ENCODE measurements at places on chromosomes 16 and 17.

- no peak for DNase-seq
Measured at GRCh38 chr17:17411692-17412091, 65.1 kb upstream of the MED9 start.

DNA sequence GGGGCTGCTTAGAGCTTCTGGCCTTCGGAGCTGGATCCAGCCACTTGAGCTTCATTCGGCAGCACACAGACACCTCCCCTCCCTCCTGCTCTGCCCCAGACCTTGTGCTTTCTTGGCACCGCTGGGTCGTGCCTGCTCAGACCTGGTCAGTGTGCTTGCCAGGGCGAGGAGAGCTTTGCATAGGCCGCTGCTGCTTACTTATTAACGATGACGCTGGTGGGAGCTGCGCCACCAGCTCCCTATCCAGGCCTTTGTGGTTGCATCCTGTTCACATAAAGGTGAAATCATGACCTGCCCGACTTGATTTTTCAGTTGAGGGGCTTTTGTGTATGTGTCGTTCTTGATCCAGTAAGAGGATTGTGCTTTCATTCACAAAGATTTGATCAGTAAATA lies 101.1 kb downstream of the MSI2 start:
- DNase-seq = no peak

DNA sequence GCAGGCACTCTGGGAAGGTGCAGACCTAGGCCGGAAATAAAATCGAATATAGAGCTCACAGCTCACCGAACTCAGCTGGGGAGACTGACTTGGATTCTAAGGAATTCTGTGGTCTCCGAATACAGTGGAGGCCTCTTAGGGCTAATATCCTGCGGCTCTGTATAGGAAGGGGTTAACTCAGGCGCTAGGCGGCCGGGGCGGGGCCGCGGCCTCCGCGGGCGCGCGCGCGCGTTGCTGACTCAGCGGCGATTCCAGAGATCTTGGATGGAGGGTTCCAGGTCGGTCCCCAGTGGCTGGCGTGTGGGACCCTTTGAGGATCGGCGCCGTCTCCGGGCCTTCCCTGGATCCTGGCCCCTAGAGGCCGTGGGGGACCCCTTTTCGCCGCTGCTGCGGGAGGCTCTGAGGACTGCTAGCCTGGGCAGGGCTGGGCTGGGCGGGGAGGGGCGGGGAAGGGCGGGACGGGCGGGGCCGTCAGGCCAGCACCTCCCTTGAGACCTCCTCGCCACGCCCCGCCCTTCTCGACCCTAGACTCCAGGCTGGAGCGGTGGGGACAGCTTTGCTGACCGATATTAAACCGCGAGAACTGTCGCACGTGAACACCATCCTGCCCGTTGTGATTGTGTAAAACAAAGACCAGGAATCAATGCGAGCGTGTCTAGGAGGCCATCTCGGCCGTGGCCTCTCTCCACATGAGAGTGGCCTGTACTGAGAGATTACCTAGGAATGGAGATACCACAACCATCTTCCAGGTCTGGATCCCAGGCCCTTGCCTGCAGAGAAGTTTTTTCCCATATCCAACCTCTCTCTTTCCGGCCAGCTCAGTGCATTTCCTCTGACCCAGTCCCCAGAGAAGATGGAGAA lies 1.4 kb upstream of the PLEKHH3 start:
- DNase-seq = peak; percentile 77

DNA sequence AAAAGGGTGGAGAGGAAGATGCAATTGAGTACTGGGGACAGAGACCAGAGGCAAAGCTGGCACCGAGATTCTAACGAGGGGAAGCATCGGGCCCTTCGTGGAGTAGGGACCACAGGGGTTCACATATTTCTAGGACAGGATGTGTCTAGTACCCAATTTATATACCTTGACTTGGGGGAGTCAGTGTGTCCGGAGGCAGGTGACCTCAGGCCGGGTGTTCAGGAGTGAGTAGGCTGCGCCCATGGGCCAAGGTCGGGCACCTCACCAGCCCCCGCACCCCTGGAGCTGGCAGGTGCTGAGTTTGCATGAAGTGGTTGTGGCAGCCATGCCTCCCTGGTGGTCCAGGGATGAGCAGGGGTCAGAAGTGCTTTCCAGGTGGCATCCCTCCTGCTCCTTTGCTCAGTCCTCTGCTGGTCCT lies 8.6 kb upstream of the NXPH3 start:
- DNase-seq = no peak

DNA sequence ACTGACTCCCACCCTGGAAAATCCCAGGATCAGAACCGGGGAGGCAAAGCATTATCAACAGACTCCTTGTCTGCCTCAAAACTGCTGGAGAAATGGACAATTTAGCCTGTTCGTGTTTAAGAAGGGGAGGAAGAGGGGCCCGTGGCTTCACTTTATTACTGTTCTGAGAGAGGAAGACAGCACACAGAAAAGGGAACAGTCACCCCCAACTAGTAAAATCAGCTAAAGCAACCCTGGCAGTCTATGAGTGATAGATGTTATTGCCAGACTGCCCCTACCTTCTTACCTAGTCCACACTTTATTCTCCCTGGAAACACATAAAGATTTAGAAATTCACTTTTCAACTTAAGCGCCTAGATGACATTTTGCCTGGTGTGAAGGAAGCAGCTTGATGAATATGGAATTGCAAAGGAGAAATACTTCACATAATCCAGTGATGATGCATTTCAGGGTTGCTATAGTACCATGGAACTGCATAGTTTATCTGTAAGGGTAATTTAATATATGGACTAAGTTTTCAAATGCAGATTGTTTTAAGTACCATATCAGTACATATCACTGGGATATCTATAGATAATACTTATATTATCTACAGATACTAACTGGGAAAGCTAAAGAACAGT lies 36.9 kb upstream of the TRAP1 start:
- no peak for DNase-seq

GRCh38 chr17:38872671-38873385 lies 3.0 kb downstream of the LASP1 start:
- DNase-seq = no peak

Measured in activated CD4-positive, alpha-beta T cell treated with anti-CD3 and anti-CD28 coated beads, Interleukin-2, amount 10 ng/mL, durations not matched to agents 7 days and 5 days (primary cell).